ENCODE measurements at places on chromosomes 6 and 20. TPM values are rescaled to one million over a fixed set of nuclear protein-coding genes. Genes with fewer than 3 reads are reported as not detected.

DCDC2 gene
- 0.03 TPM for total RNA-seq

SLC17A1 gene
- total RNA-seq: not detected

EEF1A2 gene
- 3.5 TPM for total RNA-seq

CCR6 gene
- total RNA-seq: not detected

GSS gene
- 66.7 TPM for total RNA-seq

DYNLT2 gene
- 0.39 TPM for total RNA-seq

OTOR gene
- total RNA-seq: not detected

LY6G6F gene
- not detected for total RNA-seq

All from smooth muscle cell of the pulmonary artery (primary cell).